ENCODE measurements at places on chromosomes 12 and 14.

DNA sequence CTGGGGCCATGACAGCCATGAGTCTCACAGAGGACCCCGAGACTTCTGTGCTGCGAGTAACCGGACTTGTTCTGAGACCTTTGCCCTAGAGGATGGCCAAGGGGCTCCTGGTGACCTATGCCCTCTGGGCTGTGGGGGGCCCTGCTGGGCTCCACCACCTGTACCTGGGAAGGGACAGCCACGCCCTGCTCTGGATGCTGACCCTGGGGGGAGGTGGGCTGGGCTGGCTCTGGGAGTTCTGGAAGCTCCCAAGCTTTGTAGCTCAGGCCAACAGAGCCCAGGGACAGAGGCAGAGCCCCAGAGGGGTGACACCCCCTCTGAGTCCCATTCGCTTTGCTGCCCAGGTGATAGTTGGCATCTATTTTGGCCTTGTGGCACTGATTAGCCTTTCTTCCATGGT, 2.1 kb downstream of the DNAJC22 start:
- no peak for DNase-seq

DNA sequence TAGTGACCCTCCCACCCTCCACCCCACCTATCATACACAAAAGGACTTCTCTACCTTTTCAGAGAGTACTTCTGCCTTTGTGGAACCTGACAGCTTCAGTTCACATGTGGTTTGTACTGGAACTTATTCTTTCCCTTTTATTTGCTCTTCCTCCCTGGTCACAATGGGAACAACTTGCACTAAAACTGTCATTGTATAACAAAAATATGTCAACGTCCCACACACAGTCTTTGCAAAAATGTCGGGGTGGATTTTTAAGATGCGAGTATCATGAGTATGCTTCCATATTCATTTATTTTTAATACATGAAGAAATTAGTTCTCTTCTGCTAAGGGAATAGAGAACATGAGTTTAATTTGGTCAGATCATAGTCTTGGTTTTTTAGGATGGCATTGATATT, 45.6 kb upstream of the NELL2 start:
- no peak for DNase-seq

DNA sequence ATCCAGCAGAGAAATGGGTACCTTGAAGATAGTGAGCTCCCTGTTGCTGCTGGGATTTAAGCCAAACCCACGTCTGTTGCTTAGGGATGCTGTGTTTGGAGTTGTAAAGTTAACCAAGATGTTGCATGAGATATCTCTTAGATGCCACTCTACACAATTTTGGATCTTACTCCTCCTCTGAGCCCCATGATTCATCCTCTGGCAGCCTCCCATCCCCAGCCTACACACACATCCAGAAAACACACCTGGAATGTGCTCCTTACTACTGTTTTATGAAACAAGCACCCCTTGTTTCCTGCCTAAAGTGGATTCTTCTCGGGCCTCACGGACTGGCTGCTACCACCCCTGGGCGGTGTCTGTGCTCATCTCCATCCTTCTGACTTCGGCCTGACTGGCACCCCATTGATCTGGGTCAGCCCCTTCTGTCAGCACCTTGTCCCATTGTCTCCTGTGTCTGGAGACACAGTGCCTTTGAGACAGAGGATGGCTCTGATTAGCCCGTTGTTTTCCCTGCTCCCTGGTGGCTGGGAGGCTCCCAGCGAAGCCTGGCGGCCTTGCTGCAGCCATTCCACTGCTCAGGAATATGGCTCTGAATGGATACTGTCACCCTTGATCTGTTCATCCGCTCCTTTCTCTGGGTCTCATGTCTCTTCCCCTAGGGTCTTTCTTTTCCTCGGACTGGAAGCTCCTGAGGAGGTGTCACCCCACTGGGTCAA, 24.3 kb downstream of the TSPAN9 start:
- DNase-seq, result no peak

GRCh38 chr14:104309657-104310369, 171.4 kb downstream of the KIF26A start:
- DNase-seq, result no peak

GRCh38 chr12:114448618-114448933, 42.6 kb upstream of the TBX5 start:
- no peak for DNase-seq

DNA sequence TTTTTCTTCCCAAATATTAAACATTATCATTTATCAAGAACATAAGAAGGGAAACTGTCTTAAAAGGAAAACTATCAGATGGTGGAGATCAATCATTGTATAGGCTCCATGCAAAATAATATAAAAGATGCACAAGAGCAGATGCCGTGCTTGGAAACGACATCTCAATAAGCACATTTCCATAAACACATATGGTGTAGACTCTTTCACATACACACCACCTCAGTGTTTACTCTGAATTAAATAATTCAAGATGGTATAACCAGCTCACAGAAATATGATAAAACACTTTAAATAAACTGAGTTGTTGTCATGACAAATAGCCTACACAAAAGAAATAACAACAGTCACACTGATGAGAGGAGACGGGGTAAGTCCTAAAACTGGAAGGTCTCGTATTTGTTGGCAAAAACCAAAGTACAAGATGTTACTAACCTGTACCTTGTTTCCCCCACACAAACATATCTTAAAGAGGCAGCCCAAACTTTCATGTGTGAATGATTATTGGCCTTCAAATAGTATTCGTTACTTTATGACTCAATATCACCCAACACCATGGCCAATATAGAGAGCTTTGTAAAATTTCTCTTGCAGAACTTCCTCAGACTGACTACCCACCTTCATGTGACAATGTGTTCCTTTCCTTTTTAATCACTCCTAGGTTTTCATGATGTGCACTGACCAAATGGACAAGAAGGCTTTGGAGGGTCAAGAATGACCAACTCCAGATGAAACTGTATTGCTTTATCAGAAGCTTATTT, 48.6 kb upstream of the TMPO start:
- no peak for DNase-seq

DNA sequence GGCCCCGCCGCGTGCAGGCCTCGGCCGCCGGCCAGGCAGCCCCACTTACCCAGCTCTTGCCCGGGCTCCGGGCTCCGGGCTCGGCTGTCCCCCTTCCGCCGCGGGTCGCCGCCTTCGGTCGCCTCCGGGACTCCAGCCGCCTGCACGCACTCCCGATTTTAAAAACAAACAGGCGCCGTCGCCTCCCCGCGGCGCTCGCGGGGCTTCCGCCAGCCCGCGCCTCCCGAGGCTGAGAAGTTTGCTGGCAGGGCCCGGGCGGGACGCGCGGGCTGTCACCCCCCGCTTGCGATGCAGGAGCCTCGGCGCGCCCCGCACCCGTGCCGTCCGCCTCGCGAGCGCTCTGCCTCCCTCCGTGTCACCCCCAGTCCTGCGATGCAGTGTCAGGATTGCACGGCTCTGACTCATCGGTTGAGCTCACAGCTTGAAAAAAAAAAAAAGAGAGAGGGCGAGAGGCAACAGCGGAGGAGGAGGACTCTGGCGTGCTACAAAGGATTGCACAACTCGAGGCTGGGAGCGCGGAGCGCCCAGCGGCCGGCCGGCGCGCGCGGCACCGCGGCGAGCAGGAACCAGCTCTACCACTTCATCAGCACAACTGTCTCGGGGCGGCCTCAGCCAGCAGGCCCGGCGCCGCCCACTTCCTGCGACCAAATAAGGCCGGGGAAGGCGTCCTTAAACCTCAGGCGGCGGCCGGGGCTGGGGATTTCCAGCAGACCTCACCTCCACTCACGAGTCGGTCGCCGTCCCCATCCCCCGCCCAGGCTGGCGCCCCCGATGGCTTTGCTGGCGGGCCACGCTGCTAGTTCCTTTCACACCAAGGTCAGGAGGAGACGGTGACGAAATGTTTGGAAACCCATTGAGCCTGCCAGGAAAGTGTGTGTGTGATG, 45.8 kb upstream of the PNMA1 start:
- peak; percentile 93 for DNase-seq

DNA sequence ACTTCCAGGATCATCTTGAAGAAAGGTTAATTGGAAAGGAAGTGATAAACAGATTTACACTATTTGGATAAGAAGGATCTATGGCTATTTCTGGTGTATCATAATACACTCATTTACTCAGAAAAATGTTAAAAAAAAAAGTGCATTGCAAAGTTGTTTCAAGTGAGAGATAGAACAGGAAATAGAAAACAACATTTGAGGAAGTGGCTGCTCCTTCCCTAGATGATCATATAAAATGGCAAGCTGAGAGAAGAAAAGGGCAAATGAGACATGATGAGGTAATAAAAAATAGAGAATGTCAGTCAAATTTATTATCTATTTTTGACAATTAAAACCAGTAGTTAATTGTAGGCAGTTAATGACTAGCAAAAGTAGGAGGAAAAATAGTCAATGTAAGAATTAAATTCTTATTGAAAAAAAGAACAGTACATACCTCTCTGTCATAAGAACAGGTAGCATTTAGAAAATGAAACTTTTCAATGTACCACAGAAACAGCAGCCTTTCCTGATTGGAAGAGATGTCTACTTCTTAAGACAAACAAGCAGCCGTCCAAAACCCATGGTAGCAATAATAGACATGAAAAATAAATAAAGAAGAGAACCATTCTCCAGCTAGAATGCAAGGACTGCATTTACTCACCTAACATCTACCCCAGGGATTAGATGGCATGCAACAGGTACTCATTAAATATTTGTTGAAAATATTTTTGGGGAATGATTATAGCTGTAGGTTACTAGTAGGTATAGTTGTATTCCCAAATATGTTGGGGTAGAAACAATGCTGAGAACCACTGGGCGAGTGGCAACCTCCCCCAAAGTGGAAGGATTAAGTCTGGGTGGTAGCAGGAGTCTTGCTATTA, 63.9 kb upstream of the GRIP1 start:
- DNase-seq, result no peak

GRCh38 chr12:76284816-76285750, 63.1 kb downstream of the BBS10 start:
- no peak for DNase-seq

- DNase-seq, result no peak
Measured at GRCh38 chr12:126792411-126792810, 1474.6 kb upstream of the TMEM132C start.

DNA sequence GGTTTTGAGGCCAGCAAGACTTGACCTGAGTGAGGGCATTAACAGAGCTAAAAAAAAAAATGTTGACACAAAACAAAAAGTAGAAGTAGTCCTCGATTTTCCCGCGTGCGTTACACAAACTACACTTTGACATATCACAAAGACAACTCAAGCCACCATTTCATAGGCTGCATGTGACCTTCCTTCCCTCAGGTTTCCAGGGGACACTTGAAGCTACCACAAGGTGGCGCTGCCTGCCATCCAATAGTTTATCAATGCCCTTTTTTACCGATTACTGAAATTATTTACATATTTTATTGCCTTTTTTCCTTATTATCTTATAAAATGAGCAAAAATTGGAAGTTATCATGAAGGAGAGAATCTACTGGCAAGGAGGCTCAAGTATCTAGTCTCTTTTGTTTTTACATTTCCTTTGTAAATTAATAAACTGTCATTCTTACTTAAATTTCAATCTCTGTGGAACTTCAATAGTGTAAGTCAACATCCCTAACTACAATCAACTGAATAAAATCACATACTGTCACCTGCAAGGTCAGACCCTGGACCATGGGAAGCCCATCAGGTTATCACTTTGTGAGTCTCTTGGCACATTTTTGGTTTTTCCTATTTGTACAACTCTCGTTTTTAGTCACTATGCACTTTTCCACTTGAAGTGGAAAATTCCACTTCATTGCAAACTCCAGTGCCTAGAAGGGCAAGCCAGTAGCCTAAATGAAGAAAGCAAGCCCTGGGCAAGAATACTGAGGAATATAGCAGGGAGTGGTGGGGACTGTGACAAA, 84.6 kb upstream of the CPSF6 start:
- DNase-seq, result no peak

DNA sequence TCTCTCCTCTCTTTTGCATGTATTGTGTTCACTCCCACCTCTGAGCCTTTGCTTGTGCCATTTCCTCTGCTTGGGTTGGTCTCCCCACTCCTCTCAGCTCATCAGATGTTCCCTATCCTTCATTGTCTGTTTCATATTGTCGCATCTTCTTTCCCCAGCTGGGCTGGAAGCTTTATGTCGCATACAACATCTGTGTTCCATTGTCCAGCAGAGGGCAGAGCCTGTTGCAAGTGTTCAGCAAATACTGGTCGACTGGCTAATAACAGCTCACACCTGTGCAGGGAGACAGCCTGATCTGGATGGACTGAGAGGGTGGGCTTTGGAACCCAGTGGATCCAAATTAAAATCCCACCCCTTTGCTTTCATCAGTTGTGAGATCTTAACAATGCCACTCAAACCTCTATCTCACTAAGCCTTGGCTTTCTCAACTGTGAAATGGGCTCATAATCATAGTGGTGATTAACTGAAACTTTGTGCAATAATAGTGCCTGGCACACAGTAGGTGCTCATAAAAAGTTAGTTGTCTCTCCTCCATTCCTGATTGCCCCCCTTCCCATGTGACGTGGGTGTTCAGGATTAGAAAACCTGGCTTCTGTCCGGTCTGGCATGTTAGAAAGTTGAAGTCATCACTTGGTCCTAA, 75.8 kb downstream of the RIN3 start:
- DNase-seq, result no peak

DNA sequence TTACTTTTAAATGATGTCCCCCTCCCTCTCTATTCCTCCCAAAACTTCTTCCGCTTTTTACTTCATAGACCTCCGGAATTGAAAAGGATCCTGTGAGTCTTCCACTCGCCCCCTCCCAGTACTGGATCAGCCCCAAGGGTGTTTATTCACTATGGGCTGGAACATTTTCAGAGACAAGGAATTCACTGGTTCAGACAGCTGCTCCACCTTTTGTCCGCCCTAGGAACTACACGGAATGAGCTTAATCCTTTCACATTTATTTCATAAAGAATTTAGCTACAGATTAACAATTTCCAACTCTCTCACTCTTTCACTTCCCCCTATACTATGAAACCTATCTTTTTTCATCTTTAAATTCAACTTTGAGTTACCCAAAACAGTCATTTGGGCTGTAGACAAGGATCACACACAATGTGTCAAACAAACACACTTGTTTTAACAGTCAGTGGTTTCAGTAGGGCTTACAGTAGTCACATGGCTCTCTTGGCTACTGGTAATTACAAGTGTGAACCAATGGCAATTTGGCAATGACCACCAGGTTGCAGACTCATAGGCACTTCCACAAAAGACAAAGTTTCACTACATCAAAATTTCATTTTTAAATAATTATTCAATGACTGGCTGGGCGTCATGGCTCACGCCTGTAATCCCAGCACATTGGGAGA, 20.6 kb downstream of the CNIH1 start:
- no peak for DNase-seq

GRCh38 chr14:23297096-23297495, 5.6 kb downstream of the PPP1R3E start:
- no peak for DNase-seq

DNA sequence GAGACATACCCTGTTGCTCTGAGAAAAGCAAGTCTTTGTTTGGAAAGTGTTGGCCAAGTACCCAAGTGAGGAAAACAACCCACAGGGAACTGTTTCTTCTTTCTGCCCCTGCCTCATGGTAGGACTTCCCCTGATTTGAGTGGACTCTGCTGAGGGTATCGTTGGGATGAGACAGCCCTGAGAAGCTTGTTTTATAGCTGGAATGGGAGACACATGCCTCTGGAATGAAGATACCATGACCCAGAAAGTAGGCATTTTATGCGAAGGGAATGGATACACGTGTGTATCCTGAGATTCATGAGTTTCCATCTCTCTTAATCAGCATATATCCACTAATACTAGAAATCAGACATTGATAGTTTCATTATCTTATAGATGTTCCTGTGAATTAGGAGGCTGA, 382.3 kb downstream of the ATP23 start:
- no peak for DNase-seq

GRCh38 chr14:56004786-56005185, 113.4 kb upstream of the PELI2 start:
- DNase-seq, result no peak

- no peak for DNase-seq
Measured at GRCh38 chr12:43079476-43079875, 472.5 kb downstream of the ADAMTS20 start.

GRCh38 chr14:61607570-61608244, 87.6 kb upstream of the HIF1A start:
- no peak for DNase-seq
